ENCODE measurements at places on chromosomes 11 and 22.

DNA sequence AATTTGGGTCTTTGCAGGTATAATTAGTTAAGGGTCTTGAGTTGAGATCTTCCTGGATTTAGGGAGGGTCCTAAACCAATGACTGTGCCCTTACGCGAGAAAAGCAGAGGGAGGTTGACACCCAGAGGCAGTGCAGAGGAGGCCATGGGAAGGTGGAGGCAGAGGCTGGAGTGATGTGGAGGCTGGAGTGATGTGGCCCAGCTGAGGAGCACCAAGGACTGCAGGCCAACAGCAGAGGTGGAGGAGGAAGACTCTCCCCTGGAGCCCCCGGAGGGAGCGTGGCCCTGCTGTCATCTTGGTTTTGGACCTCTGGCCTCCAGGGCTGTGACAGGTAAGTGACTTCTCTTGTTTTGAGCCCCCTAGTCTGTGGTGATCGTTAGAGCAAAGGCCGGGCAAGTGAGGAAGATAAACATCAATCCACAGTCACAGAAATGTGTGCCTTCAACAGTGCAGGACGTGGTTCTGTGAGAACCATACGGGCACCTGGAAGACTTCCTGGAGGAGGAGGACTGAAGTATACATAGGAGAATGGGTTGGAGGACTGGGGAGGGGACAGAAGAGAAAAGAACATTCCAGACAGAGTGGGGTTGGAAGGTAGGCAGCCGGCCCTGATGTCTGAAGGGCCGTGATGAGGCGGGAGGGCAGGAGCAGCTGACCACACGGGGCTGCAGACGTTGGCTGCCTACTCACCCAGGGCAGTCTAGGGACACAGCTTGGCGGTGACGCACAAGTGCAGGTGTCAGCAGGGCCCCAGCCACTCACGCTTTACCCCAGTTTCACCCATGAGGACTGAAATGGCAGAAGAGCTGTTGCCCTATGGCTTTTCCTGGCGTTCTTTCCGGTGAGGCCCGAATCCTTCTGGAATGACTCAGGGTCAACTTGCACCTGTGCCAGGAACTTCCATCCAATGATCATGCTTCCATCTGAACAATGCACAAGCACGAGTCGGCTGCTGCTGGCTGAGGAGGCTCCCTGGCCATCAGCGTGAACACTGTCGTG is 270.2 kb downstream of the CTTN start:
- no peak for DNase-seq

- DNase-seq = no peak
Observed at GRCh38 chr22:44143105-44143474, 37.6 kb upstream of the PARVG start.

GRCh38 chr11:65417702-65418430 is 4.7 kb upstream of the NEAT1 start:
- no peak for DNase-seq

- DNase-seq = no peak
Observed at GRCh38 chr11:120522736-120523135, 11.2 kb downstream of the GRIK4 start.
